ENCODE measurements at places on chromosomes 12 and 14. TPM values are rescaled to one million over a fixed set of nuclear protein-coding genes. Genes with fewer than 3 reads are reported as not detected.

DNA sequence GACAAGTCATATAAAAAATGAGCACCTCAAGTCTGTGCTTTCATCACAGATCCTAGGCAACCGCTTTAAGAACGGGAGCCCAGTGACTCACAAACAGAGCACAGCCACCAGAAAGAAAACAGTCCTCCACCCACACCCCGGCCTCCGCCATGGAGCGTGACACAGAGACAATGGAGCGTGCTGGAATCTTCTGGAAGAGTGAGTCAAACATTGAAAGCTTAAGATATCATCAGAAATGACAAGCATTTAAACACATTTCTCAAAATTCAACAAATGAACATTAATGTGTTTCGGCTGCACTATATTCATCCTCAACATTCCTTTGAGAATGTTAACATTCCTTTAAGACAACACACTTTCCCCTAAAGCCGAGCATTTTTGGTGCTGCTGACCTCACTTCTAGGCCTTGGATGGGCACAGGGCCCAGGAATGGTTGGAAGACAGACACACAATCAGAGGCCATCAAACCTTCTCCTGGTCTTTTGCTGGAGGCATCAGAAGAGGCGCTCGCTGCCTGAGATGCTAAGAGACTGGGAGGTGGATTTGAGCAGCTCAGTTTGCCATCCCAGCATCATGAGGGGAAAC is 23.6 kb upstream of the TMEM132D start:
- no peak overlapping the region for H3K27ac ChIP-seq
- no peaks in the 10 kb centered on the region for H3K4me1 ChIP-seq
- H3K27me3 ChIP-seq, result peaks cover 3% of the 10 kb centered on the region
- DNase-seq, result no peak

GRCh38 chr12:109179927-109180326 is 63.5 kb downstream of the ACACB start:
- no peak overlapping the region for H3K27ac ChIP-seq
- H3K36me3 ChIP-seq, result peaks cover 15% of the 10 kb centered on the region
- no peak for DNase-seq

DNA sequence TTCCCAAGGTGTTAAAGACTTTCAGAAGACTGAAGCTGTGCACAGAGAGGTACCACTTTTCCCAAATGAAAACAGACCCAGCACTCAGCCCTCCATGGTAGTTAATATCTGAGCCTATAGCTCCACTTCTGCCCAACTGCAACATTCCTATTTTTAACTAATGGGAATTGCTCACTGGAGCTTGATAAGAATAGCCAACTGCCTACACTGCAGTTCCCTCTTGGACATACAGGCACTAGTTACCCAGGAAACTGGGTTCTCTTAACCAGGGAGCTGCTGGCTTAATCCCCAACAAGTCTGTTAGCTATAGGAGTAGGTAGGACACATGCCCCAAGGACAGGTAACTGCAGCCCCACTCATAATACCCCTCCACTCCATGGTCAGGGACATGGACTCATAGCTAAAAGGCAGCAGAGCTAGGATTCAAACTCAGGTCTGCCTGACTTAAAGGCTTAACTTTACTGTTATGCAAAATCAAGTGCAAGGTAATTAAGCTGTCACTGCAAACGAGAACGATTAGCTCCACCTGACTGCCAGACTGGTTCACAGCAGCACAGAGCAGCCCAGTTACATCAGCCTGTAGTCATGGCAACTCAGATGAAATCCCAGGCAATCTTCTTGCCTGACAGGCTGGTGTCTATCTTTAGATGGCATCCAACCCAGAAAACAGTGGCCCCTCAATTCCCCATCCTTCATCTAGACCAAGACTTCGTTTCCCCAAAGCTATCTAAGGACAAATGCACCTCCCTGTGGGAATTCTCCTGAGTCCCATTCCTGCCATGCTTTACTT is 77.1 kb upstream of the ACTN1 start:
- no peak for DNase-seq
- peak overlapping the region; percentile 98 for H3K27ac ChIP-seq
- H3K4me1 ChIP-seq, result peaks cover 64% of the 10 kb centered on the region
- H3K36me3 ChIP-seq, result peaks cover 21% of the 10 kb centered on the region

- no peak for DNase-seq
- peaks cover 4% of the 10 kb centered on the region for H3K4me1 ChIP-seq
- no peaks in the 10 kb centered on the region for H3K27me3 ChIP-seq
- no peak overlapping the region for H3K4me3 ChIP-seq
Measured at GRCh38 chr12:32183650-32184049, 77.0 kb downstream of the BICD1 start.

- no peak for DNase-seq
- no peaks in the 10 kb centered on the region for H3K27me3 ChIP-seq
- H3K4me3 ChIP-seq, result no peak overlapping the region
- H3K36me3 ChIP-seq, result peaks cover 9% of the 10 kb centered on the region
- no peak overlapping the region for H3K27ac ChIP-seq
- H3K4me1 ChIP-seq, result peaks cover 25% of the 10 kb centered on the region
Measured at GRCh38 chr12:116959845-116960514, 49.2 kb downstream of the FBXW8 start.

GRCh38 chr12:69129564-69129963 is 109.8 kb upstream of the CPSF6 start:
- peaks cover 11% of the 10 kb centered on the region for H3K27me3 ChIP-seq
- H3K36me3 ChIP-seq, result no peaks in the 10 kb centered on the region
- no peak for DNase-seq
- no peak overlapping the region for H3K4me3 ChIP-seq

- peaks cover 61% of the 10 kb centered on the region for H3K4me1 ChIP-seq
- H3K27ac ChIP-seq, result peak overlapping the region; percentile 98
- H3K27me3 ChIP-seq, result no peaks in the 10 kb centered on the region
Measured at GRCh38 chr12:106139422-106140171, 843 bp upstream of the NUAK1 start.

DNA sequence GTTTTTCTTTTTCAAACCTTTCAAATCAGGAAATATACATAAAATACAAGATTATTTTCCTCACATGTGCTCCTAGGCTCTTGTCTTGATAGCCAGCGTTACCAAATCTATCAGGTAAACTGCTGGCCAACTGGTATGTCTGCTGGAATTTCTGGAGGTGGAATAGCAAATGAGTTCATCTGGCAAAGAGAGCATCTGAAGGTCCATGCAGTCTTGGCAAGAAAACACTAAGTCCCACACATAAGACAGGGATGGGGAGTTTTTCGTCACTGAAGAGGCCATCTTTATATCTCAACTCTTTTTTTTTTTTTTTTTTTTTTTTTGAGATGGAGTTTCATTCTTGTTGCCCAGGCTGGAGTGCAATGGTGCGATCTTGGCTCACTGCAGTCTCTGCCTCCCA is 60.1 kb downstream of the DERA start:
- peaks cover 12% of the 10 kb centered on the region for H3K36me3 ChIP-seq
- H3K4me3 ChIP-seq, result no peak overlapping the region
- no peak for DNase-seq
- H3K27ac ChIP-seq, result no peak overlapping the region
- H3K27me3 ChIP-seq, result no peaks in the 10 kb centered on the region
- H3K4me1 ChIP-seq, result no peaks in the 10 kb centered on the region

DNA sequence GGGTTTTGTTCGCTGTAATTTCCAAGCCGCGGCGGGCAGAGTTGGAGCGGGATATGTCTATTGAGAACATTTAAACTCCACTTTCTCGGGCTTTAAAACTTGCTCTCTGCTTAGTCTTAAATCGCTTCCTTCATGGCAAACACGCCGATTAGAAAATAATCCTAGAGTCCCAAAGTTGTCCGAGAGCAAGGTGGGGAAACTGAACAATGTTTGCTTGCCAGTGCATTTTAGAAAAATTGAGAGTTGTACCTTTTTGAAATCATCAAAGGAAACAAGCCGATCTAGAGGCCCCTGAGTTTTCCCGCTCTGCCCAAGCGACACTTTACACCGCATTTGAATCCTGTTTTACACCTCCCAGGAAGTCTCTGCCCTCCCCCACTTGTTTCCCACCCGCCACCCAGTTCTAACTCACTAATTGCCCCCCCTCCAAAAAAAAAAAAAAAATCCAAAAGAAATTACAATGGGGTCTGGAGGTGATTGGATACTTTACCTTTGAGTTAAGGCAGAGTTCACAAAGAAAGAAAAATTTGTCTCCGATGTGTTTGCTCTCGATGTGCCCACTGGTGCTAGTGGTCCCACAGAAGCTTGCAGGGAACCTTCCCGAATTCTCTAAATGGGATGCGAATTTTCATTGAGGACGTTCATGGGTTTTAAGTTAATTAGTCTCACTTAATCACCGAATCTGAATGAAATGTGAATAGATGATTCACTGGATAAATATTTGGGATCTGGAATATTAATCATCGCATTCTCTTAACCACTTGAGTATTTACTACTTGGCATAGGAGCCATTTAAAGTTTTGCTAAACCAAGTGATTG is 2.3 kb downstream of the HMGA2 start:
- H3K27me3 ChIP-seq, result no peaks in the 10 kb centered on the region
- H3K4me1 ChIP-seq, result peaks cover 64% of the 10 kb centered on the region
- H3K27ac ChIP-seq, result peak overlapping the region; percentile 94
- H3K36me3 ChIP-seq, result peaks cover 1% of the 10 kb centered on the region
- H3K4me3 ChIP-seq, result peak overlapping the region; percentile 96
- DNase-seq, result no peak

GRCh38 chr12:93440043-93440835 is 1.5 kb downstream of the UBE2N start:
- peak overlapping the region; percentile 90 for H3K4me3 ChIP-seq
- no peak for DNase-seq
- H3K27ac ChIP-seq, result peak overlapping the region; percentile 97
- no peaks in the 10 kb centered on the region for H3K36me3 ChIP-seq

- DNase-seq, result no peak
- no peaks in the 10 kb centered on the region for H3K27me3 ChIP-seq
- H3K4me3 ChIP-seq, result no peak overlapping the region
- peaks cover 27% of the 10 kb centered on the region for H3K4me1 ChIP-seq
- peaks cover 36% of the 10 kb centered on the region for H3K36me3 ChIP-seq
Measured at GRCh38 chr12:12976366-12976765, 23.7 kb downstream of the HEBP1 start.

DNA sequence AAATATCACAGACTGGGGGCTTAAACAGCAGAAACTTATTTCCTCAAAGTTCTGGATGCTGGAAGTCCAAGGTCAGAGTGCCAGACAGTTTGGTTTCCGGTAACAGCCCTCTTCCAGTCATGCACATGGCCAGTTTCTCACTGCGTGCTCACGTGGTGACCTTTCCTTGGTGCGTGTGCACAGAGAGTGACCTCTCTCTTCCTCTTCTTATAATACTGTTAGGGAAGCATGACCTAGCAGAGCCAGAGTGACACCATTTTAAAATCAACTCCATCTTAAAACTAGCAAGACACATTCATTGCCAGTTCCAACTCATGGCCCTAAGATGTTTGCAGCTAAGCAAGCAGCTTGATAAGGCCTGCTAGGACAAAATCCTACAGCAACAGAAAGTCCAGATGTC is 221.5 kb upstream of the DAAM1 start:
- peaks cover 9% of the 10 kb centered on the region for H3K4me1 ChIP-seq
- no peak overlapping the region for H3K27ac ChIP-seq
- H3K27me3 ChIP-seq, result no peaks in the 10 kb centered on the region

DNA sequence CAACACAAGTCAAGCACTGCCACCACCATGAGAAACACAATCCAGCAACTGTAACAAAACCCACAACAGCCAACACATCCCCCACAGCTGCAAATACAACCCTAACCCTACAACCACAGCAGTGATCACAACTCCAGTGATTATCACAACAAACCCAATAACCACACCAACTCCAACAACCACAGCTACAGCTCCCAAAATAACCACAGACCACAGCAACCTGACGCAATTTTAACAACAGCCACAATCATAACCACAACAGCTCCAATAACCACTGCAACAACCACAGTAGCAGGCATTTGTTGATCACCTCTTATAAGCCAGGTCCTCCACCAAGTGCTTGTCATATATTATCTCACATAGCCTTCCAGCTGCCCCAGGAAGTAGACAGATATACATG is 42.2 kb upstream of the FAM181A start:
- no peak for DNase-seq

DNA sequence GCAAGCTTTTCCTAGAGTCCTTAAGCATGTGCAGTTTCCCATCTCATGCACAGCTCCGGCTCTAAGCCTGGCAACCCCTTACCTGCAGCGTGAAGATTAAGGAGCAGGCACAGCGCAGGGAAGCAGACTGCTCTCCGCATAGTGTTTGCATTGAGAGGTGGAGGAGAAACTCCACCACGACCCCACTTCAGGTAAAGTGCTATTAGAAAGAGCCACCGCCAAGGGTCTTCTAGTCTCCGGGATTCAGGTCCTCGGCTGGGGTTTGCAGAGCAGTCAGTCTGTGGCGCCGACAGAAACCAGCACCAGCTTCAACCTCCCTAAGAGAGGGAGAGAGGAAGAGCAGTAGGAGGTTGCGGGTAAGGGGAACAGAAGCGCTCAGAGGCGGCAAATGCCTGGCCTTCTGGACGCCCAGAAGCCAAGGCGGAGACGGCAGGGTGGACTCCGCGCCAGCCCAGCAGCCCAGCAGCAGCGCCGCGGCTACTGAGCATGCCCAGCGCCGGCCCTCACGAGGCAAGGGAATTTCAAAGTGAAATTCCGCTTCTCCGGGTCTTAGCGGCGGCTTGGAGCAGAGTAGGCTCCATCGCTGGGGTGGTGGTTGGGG is at the start of gene PTPRR:
TSS of gene PTPRR (minus strand) at position 488 of the 601 bp plus-strand sequence. CDS start at position 140, 348 bp downstream.
- peaks cover 47% of the 10 kb centered on the region for H3K27me3 ChIP-seq
- H3K4me3 ChIP-seq, result peak within 1 kb of the TSS; percentile 64
- H3K27ac ChIP-seq, result no peak within 1 kb of the TSS

Gene TPPP2
- total RNA-seq, result not detected

Gene NFE2
- total RNA-seq, result not detected

Gene SERPINA3
- 3.9 TPM for total RNA-seq

Gene PPP4R4
- 0.22 TPM for total RNA-seq

Gene CD69
- total RNA-seq, result not detected

Measured in chondrocyte (in vitro differentiated cells).